ENCODE measurements at places on chromosomes 11 and 22.

GRCh38 chr11:73227571-73228211 is 9.6 kb downstream of the P2RY2 start:
- DNase-seq: no peak

GRCh38 chr11:95524314-95525036 is 265.1 kb downstream of the FAM76B start:
- DNase-seq: no peak

DNA sequence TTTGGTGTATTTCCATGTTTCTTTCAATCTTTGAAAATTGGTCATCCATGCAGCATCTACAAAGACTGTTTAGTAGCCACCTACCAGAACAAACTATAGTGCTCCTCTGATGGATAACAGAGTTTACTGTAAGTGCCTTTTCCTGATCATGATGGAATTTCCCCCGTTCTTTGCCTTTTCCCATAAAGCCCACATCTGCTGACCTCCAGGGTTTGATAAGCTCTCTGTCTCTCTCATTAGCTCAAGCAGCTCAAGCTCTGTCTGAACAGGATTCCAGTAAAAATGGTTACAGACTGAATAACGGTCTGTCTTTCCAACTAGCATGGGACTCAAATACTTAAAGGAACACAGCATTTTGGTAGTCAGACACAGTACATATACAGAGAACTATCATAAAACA is 308.4 kb upstream of the SORL1-AS1 start:
- no peak for DNase-seq

DNA sequence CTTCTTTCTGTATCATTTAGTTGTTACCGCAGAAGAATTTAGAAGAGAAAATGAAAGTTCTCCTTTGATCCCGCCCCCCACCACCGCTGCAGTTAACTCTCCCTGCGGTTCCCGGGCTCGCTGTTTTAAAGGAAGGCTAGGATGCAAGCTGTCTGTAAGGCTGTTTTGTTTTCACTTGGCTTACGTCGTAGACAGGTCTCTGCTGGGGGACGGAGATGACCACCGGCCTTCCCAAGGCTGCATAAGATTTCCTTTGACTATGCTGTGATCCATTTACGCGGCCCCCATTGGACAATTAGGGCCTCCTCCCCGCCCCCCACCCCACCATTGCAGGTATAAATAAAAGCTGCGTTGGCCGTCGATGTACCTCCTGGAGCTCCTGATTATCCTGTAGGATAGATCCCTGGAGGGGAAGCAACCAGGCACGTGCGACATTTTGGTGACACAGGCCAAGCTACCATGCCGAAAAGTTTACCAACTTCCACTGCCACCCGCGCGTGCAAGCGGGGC is 1.4 kb upstream of the CPT1A start:
- DNase-seq: no peak

- DNase-seq: no peak
These were observed 90.3 kb upstream of the THY1 start for GRCh38 chr11:119513131-119513805.

GRCh38 chr22:28247667-28248363 is 328.8 kb upstream of the PITPNB start:
- DNase-seq: no peak
